ELF-1 (cell line): ENCODE measurements at places on chromosomes 2 and 18.
A peak's percentile ranks its signal among the peaks of the same experiment; 100 is the strongest.

- DNase-seq, result peak; percentile 36
These were observed 354.9 kb upstream of the SALL3 start for GRCh38 chr18:78624646-78625279.

- no peak for DNase-seq
These were observed 29.3 kb downstream of the CYP26B1 start for GRCh38 chr2:72118386-72118785.

- peak; percentile 46 for DNase-seq
These were observed 242.0 kb downstream of the CALCRL start for GRCh38 chr2:187206071-187206470.

DNA sequence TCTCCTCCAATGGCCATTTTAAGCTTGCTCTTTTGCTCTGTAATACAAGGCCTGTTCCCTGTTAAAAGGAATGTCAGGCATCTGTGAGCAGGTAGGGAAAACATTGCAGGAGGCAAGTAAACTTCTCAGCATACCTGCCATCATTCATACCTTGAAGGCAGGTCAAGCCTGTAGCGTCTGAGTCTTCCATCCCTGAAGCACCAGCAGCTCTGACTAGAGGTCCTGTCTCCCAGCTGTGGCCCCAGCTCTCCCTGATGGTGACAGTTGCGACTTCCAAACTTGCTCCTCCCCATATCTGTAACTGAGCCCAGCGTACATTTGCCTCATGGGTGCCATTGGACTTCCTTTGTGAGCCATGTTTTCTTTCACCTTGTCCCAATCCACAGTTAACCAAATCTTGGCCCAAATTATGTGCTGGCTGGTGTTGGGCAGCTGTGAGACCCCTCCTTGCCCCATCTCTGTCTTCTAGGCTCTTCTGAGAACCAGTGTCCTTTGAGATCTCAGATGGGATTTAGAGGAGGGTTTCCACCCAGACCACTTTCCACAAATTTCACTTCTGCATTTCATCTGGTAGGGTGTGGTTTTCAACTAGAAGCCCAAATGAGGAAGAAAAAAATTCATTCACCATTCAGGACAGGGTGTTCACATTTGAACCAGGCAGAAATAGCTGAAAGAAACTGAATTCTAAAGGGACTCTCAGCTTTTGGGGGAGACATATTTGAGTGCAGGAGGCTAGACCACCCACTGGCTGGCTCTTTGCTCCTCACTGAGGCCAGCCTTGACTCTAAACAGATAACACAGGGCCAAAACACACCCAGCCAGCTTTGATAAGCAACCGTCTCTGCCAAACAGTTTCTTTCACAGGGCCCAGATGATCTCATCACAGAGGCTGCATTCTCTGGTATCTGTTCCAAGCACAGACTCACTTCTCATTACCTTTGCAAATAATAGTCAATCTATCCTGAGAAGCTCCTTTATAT, 66.4 kb upstream of the MSH2 start:
- peak; percentile 63 for DNase-seq

DNA sequence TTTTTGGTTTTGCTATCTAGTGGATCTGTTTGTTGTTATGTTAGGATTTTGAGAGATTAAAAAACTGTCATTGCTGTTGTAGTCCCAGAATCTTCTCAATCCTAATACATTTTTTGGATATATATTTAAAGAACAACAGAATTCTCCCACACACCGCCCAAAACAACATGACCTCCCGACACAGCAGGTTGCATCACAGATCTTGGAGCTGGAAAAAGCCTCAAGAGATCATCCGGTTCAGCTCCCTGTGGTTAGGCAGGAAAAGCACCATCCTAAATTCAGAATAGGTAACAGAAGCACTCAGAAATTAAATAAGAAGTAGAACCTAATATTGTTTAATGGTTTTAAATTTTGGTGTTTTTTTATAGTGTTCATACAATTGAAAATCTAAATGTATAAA, 251.4 kb upstream of the STON1 start:
- DNase-seq, result no peak

DNA sequence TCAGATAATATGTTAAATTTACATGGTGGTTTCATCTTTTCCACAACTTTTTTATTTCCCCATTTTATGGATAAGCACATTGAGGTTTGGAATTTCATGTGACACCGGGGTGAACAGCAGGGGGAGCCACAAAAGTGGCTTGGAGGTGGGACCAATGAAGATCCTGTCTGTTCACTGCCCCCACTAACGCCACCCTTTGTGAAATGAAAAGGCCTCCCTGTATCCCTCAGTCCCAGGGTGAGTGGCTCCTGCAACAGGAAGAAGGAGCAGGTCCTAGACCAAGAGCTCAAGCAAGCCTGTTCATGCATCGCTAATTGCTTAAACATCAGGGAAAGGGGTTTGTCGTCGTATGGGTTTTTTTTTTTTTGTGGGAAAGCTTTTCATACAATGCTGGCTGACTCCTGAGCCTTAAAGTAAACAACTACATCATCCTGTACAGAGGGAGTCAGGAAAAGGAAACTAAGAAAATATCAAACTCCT, 267.8 kb upstream of the EPAS1 start:
- DNase-seq, result no peak

- no peak for DNase-seq
These were observed 214.2 kb downstream of the DYSF start for GRCh38 chr2:71667256-71668182.

- DNase-seq, result no peak
These were observed 63.9 kb upstream of the CREB1 start for GRCh38 chr2:207465894-207466293.

DNA sequence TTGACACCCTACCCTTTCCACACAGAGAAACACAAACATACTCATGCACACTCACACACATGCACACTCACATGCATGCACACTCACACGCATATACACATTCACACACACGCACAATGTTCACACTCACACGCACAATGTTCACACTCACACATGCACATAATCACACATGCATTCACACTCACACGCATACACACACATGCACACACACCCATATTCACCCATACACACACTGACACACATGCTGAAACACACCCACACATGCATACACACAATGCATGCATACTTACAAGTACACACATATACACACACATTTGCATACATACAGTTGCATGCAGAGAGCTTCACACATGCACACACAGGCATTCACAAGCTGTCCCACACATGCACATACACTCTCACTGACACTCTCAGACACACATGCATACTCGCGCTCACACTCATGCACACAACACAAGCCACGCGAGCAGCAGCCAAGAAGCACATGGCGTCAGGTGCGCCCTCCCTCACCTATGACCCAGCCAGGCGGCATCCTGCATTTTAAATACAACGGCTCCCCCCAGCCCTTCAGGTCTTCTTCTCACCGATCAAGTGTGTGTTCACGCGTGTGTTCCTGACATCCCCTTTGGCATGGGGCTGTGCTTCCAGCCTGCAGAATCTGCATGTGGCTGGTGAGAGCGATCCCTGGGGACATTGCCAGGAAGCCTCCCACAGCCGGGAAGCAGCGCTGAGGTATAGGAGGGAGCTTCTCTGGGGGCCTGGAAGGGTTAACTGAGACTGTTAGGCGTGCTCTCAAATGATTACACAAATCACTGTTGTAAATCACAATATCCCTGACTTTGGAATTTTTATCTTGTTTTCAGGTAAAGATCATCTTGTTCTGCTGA, 195.1 kb downstream of the RTP5 start:
- DNase-seq, result no peak

- no peak for DNase-seq
These were observed 56.6 kb downstream of the SP100 start for GRCh38 chr2:230472621-230473018.

- no peak for DNase-seq
These were observed 16.5 kb upstream of the VIT start for GRCh38 chr2:36680012-36680411.

- peak; percentile 92 for DNase-seq
These were observed 3.0 kb downstream of the CNNM4 start for GRCh38 chr2:96763511-96764252.

DNA sequence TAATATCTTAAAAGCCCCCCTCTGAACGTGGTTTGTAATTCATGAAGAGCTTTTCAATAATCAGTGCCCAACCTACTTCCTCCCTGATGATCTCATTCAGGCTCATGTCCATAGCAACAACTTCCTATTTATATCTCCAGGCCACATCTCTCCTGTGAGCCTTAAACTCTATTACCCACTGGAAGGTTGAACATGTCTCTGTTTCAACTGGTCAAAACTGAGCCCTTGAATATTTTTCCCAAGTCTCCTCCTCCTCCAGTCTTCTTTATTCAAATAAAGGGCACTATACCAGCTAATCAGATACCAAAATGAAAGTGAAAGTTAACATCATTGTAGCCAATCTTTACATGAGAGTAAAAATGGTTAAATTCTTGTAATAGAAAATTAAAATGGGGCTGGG, 63.7 kb upstream of the ITGA4 start:
- DNase-seq, result no peak

DNA sequence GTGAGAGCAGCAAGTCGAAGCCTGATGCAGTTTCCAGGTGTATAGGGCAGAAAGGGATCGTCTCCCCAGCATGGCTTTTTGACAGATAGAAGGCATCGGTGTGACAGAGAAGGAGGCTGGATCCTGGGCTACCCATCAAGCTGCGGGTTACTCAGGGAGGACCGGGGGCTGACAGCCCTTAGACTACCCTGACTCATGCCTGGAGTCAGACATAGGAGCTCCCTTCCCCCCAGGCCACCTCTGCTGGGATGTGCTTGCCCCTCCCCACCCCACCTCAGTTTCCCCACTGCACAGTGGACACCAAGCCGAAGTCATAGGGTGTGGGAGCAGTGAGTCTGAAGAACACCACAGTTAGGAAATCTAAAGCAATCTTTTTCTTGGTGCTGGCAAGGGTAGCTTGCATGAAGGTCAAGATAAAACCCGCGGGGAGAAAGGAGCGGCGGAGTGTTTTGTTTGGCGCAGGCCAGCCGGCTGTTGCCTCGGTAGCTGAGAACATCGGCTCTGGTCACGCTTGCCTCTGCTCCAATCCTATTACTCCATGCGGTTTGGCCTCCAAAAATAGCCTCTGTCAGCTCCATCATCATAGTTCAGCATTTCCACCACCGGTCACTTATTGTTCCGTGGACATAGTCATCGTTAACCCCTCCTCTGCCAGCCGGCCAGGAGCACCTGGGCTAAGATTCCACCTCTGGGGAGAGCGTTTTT, 169.2 kb upstream of the GLI2 start:
- DNase-seq, result no peak

- no peak for DNase-seq
These were observed 243.9 kb downstream of the VAPA start for GRCh38 chr18:10157706-10158105.

DNA sequence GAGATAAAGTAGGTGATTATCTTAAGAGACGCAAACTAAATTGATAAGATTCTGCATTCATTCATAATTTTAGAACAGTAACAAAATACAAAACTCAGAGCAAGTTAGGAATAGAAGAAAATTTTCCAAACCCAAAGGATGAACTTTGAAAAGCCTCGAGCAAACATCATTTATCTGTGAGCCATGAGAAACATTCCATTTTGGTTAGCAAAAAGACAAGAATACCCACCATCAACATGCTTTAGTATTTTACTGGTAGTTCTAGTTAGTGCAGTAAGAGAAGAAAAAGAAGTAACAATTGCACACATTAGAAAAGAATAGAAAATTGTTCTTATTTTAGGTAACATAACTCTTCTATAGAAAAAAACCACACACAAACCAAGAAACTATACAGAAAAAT, 291.3 kb upstream of the TCF4 start:
- no peak for DNase-seq

- peak; percentile 14 for DNase-seq
These were observed 1049.3 kb upstream of the CDH2 start for GRCh38 chr18:29226213-29226612.

- no peak for DNase-seq
These were observed 39.1 kb downstream of the SP100 start for GRCh38 chr2:230455005-230455684.

- no peak for DNase-seq
These were observed 10.1 kb upstream of the SLC11A1 start for GRCh38 chr2:218371983-218372350.

DNA sequence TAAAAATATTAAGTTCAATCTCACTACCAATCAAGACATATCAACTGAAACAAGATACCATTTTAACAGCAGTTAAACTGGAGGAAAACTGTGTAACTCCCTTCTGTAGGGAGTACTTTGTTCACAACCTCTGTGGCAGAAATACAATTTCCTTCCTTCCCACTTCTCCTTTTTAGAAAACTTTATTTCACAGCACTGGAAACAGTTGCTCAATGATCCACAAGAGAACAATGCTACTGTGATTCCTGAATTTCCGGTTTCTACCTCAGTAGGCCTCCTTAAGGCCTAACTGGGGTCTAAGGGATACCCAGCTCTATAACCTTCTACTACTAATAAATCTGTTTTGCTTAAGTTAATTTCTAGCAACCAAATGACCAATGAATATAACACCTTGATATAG, 14.1 kb downstream of the TLK1 start:
- no peak for DNase-seq

DNA sequence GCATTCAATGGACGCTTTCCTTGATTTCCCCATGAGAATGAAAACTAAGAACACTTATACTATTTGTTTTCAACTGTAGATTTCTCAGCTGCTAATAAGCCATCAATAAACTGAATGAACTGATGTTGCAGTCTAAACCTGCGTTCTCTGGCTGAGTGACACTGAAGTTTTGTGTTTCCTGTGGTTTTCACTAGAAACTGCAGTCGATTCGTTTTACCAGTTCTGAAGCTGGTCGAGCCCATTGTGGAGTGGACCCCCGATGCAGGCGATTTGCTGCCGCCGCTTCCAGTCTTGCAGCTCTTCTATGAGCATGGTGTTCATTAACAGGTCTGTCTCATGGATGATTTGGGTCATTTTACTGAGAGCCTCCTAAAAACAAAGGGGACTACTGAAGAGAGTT, 50.6 kb upstream of the STAT1 start:
- DNase-seq, result no peak

DNA sequence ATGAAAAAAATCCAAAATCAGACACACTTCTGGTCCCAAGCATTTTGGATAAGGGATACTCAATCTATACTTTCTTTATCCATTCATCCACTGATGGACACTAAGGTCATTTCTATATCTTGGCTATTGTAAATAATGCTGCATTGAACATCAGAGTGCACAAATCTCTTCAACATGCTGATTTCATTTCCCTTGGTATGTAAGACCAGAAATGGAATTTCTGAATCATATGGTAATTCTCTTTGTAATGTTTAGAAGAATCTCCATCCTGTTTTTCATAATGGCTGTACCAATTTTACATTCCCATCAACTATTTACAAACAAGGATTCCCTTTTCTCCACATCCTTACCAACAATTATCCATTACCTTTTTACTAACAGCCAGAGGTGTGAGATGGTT, 33.7 kb upstream of the MCM6 start:
- DNase-seq, result no peak
